ENCODE measurements at places on chromosomes 5 and 9.
A peak's percentile ranks its signal among the peaks of the same experiment; 100 is the strongest.

- DNase-seq = peak; percentile 11
Observed at GRCh38 chr5:106094204-106094607, 1576.5 kb downstream of the EFNA5 start.

DNA sequence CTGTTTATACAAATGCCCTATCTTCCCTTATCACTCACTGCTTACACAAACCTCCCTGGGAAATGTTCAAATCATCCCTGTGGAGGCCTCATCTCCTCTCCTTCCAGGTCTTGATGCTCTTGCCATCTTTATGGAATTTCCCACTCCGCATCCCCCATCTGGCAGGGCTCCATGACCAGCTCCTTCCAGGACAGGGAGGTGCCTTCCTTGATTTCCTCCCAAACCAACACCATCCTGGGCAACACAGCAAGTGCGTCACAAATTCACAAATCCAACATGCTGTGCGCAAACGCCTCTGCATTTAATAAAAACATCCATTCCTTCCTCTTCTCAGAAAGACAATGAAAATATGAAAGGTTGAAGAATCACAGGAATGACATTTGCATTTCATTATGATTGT lies 51.7 kb downstream of the EPB41L4A start:
- DNase-seq = no peak

DNA sequence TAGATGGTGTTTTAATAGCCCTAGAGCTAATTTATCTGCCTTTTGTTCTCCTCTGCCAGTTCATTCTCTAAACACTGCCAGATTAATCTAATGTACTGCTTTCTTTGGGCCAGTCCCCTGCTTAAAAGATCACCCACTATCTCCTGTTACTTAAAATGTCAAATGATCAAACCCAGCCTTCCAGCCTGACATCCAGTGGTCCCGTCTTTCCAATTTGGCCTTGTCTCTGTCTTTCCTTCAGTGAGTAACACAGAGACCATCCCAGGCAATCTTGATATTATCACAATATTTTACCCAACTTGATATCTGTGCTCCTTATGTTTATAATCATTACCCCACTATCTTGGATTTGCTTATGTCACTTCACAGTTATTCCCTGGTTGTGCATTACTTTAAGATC lies 12.0 kb downstream of the PRR16 start:
- peak; percentile 52 for DNase-seq

DNA sequence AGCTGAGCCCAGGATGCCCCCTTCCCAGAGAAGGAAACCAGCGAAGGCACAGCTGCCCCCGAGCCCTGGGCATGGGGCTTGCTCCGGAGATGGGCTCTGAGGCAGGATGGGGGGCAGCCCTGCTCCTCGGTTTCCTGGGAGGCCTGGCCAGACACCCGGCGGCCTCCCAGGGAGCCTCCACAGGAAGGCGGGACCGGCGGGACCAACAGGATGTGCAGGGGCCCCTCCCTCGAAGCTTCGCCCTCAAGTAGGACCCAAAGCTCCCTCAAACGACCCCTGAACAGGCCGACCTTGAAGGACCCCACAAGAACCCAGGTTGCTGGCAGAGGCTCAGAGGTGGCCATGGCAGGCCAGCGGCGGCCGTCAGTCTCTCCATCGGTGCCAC lies 11.7 kb downstream of the EXD3 start:
- no peak for DNase-seq

DNA sequence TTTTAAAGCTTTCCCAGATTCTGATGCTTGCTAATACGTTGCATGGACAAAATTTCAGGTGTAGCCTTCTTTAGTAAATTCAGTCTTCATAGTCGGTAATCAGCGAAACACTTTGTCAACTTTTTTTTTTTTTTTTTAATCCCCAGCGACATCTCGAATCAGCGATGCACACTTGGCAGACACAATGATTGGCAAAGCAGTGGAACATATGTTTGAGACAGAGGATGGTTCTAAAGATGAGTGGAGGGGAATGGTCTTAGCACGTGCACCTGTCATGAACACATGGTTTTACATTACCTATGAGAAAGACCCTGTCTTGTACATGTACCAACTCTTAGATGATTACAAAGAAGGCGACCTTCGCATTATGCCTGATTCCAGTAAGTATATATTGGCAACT lies 66.8 kb upstream of the NXNL2 start:
- no peak for DNase-seq
